ENCODE measurements at places on chromosomes 2 and 18. TPM values are rescaled to one million over a fixed set of nuclear protein-coding genes. Genes with fewer than 3 reads are reported as not detected.
A peak's percentile ranks its signal among the peaks of the same experiment; 100 is the strongest.

GRCh38 chr2:147759536-147759935 lies 85.3 kb upstream of the ACVR2A start:
- no peaks in the 10 kb centered on the region for H3K36me3 ChIP-seq
- H3K27me3 ChIP-seq, result no peaks in the 10 kb centered on the region
- no peaks in the 10 kb centered on the region for H3K4me1 ChIP-seq

DNA sequence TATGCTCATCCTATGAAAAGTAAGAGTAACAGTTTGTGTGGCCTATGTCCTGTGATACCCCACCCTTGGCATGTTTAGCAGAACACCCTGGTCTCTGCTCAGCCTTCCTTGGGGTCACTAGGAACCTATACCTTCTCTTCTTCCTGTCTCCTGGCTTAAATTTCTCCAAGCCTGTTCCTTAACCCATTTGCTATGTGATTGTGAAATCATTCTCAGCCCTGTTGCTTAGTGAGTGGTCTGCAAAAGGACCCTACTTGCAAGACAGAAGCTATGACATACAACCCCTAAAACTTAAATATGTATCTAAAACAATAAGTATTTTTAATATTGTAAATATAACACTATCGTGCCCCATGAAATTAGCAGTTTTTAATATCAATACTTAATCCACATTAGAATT lies 524.7 kb downstream of the PARD3B start:
- no peak overlapping the region for H3K4me3 ChIP-seq
- no peaks in the 10 kb centered on the region for H3K27me3 ChIP-seq
- H3K4me1 ChIP-seq, result no peaks in the 10 kb centered on the region
- DNase-seq, result no peak
- H3K36me3 ChIP-seq, result no peaks in the 10 kb centered on the region

ESPNL gene
- 0.60 TPM for total RNA-seq

GRCh38 chr18:23629444-23629946 lies 33.2 kb downstream of the ANKRD29 start:
- peak overlapping the region; percentile 28 for H3K27ac ChIP-seq
- H3K36me3 ChIP-seq, result no peaks in the 10 kb centered on the region
- no peak overlapping the region for H3K4me3 ChIP-seq
- H3K27me3 ChIP-seq, result no peaks in the 10 kb centered on the region
- peak; percentile 81 for DNase-seq

KCNIP3 gene
- total RNA-seq, result 3.7 TPM

GRCh38 chr2:72137498-72138010 lies 10.1 kb downstream of the CYP26B1 start:
- peaks cover 14% of the 10 kb centered on the region for H3K4me1 ChIP-seq
- H3K4me3 ChIP-seq, result no peak overlapping the region
- no peaks in the 10 kb centered on the region for H3K36me3 ChIP-seq
- peak; percentile 60 for DNase-seq

MARS2 gene
- 3.1 TPM for total RNA-seq

GRCh38 chr18:10141559-10141958 lies 227.7 kb downstream of the VAPA start:
- H3K4me3 ChIP-seq, result no peak overlapping the region
- peaks cover 28% of the 10 kb centered on the region for H3K4me1 ChIP-seq
- DNase-seq, result no peak

DNA sequence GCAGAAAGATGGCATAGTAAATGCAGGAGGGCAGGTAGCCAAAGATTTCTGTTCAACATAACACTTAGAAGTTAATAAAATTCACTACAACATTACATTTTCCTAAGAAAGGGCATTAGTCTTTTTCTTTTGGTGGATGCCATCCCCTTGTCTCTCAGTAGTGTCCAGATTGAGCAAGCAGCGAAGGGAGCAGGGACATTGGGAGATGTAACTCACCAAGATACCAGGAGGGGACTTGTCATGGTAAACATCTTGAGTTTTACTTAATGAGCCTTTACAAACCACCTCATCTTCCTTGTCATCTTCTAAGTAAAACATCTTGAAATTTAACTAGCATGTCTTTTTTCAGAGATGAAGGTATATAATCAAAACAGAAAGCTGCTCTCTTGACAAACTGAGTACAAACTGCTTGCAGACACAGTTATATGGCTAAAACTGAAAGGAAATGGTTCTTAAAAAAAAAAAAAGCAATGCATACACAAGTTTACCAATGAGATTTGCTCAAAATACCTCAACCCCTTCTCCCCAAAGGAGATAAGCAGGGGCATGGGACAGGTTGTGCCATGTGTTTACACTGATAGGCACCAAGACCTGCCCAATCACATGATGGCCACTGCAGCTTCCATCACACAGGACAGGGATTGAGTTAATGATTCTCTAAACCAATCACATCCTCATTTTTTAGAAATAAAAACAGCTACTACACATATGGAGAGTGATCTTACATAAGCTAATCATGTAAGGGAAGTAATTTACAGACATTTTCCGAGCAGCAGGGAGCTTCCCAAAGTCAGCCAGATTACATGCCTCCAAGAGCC lies 30.3 kb downstream of the LPIN2 start:
- H3K4me3 ChIP-seq, result peak overlapping the region; percentile 22
- DNase-seq, result no peak
- H3K4me1 ChIP-seq, result peaks cover 94% of the 10 kb centered on the region
- H3K27me3 ChIP-seq, result no peaks in the 10 kb centered on the region

MYOM1 gene
- total RNA-seq, result 2.2 TPM

Data from upper lobe of left lung (tissue), 6 donors.